ENCODE measurements at places on chromosomes 3 and 15.

DNA sequence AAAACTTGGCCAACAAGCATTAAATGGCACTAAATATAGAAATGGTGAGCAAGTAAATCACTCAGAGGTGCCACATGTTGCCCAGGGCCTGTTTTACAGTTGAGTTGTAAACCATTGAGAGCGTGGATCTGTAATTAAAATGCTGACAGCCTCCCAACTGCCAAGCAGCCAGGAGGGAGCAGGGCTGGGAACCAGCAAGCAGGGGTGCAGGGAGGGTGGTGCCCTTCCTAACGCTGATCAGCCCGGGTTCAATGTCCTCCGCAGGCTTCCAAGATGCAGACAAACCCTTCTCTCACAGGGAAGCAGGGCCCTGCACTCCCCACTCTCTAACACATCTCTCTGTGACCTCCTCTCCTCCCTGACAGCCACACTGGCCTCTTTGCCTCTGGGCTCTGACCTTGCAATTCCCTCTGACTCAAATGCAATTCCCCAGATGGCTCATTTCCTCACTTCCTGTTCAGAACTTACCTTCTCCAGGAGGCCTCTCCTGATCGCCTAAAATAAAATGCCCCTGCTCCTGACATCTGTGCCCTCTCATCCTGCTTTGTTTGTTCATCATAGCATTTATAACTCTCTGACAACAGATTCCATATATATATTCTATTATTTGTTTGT is 40.0 kb downstream of the WNT7A start:
- no peak for DNase-seq

- no peak for DNase-seq
Observed at GRCh38 chr3:14719006-14719405, 44.1 kb downstream of the C3orf20 start.

DNA sequence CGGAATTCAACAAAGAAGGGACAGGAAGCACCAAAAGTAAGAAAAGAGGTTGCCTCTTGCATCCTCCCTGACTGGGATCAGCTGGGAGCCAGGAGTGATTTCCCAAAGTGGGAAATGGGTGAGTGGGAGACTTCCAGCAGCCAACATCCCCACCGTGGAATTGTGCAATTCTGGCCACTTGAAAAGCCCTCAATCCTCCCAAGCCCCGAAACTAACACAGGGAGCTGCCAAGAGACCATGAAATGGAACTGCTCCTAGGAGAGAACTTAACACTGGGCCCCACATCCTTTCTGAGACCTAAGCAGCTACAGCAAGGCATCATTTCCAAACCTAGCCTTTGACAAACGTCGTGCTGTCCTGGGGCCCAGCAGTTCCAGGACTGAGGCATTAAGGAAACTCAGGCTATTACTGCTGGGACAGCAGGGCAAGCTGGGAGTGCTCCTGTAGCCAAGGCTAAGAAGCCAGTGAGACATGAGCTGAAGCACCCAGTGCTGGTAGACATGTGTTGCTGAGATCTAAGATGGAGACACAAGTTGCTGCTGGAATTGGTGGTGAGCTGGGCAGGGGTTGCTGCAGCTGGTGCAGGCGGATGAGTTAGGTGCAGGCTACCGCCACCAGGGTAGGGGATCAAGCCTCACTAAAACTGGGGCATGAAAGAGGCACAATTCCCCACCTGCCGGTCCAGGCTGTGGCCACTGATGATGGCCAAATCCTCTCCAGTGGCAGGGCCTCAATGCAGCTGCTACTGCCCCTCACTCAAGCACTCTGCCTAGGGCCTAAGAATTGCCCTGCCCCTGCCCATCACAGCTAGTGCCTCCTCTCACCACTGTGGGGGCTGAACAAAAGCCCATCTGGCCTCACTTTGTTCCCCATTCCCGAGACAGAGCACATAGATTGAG is 43.9 kb downstream of the ALDH1A2 start:
- no peak for DNase-seq

DNA sequence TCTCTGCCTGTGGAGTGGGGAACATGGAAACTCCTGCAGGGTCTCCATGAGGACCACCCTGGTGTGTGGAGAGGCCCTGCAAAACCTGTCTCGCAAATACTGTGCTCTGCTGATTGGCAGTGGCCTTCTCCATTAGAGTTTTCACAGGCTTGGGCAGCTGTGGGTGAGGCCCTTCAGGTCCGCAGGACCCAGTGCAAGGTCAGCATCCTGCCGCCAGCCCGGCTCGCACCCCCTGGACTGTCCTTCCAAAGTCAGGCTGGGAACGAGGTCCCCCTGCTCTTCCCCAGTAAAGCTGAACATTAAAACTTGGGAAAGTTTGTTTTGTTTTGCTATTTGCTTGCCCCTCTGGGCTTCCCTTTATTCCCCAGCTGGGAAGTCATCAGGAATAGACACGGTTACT is 85.0 kb upstream of the PLXNA1 start:
- no peak for DNase-seq

DNA sequence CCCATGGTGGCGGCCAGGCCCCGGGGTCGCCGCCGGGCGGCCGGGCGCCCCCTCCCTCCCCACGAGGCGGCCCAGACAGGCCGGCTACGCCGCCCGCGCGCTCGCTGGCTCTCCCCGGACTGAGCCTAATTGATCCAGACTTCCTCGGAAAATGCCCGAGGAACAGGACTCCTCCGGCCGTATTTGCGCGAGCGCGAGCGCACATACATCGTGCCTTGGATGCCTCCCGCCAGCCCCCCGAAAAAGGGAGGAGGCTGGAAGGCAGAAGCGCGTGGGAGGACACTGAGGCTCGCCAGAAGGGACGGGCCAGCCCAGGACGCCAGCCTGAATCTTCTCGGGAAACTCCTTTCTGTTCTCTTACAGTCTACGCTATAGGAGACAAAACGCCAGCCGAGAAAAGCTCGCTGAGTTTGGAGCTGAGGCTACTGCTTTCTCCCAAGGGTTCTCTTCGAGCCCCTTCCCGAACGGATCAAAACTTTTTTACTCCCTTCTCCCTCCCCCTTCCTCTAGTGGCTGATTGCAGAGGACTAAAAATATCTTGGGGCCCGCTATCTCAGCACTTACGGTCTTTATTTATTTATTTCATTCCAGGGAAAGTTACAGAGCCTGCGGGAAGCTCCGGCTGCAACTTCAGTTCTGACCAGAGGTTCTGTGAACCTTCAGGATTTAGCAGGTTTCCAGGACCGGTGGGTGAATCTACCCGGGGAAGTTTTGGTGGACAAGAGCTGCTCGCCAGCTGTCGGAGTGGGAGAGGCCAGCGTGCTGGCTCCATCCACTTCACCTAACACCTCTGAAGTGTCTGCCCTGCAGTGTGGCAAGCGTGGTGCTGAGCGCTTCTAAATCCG is at the start of gene PDZRN3:
Gene PDZRN3, minus strand, starts transcription at position 121 of the 845 bp plus-strand sequence.
- no peak for DNase-seq

- no peak for DNase-seq
Observed at GRCh38 chr15:43872416-43873020, 45.7 kb downstream of the WDR76 start.

- no peak for DNase-seq
Observed at GRCh38 chr3:150385296-150386242, 22.5 kb upstream of the TSC22D2 start.

DNA sequence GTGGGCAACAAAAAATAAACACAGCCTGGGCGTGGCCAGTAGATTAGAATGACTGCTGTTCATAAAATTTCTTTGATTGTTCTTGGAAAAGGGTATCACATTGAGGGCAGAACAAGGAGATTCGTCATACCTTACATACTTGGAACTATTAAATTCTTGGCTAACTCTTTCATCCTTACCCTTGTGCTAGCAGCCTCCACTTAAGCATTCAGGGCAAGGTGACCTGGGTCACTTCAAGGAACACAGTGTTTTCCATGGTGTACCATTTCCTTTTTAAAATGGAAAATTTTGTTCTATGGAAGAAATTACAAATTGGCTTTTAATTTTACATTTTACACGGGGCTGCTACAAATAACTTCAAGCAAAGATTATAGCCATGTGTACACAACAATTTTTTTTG is 60.8 kb downstream of the MINDY4B start:
- no peak for DNase-seq

Measured in bone marrow (tissue), 2 donors.